ENCODE measurements at places on chromosomes 1 and 21.
A peak's percentile ranks its signal among the peaks of the same experiment; 100 is the strongest.

DNA sequence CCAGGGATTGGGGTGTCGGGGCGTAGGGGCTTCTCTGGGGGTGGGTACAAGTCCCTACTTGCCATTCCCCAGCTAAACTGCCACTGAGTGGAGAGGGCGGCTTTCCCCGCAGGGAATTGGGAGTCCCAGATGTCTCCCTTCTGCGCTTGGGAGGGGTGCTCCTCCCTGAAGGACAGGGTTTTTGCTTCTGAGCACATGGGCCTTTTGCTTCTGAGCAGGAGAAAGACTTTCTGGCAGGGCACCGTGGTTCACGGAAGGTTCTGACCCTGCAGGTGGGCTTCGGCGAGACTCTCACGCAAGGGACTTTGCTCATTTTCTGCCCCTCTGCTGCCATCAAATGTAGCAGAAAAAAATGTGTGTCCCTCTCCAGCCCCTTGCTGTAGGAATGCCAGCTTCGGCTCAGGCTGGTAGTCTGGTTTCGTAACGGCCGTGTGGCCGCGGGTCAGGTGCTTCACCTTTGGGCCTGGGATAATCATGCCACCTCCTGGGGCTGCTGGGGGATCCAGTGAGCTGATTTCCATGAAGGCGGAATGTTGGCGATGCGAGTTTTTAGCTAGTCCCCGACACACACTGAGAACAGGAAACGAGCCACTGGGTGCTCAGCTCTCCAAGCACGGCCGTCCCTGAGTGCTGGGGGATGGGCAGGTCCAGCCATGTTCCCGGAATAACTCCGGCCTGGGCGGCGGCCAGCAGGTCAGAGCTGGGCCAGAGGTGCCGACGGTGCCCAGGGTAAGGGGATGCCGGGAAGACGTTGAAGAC lies 364.0 kb downstream of the CAMTA1 start:
- DNase-seq = no peak

- DNase-seq = no peak
Measured at GRCh38 chr1:198106011-198106410, 50.8 kb upstream of the NEK7 start.

DNA sequence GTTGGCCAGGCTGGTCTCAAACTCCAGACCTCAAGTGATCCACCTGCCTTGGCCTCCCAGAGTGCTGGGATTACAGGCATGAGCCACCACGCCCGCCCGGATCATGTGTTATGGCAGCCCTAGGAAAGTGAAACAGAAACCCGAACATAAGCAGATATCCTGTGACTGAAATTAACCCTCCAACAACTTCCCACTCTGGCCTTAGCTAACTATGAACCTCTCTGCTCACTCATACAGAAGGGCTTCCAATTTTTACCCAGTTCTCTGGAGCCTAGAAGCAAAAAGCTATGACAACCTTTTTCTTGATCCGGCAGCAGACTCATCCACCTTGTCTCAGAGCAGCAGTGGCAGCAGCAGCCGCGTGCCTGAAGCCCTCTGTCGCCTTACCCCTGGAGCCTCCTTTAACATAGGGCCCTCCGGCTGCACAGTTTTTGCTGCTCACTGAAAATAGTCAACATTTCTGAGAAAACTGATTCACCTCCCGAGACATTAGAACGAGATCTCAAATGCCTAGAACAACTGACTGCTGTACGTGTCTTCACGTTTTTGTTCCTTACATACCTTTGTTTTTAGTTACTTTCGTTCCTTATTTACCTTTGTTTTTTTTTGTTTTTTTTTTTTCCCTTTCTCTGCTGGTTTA lies 9.3 kb downstream of the CBR1 start:
- DNase-seq = peak; percentile 42

DNA sequence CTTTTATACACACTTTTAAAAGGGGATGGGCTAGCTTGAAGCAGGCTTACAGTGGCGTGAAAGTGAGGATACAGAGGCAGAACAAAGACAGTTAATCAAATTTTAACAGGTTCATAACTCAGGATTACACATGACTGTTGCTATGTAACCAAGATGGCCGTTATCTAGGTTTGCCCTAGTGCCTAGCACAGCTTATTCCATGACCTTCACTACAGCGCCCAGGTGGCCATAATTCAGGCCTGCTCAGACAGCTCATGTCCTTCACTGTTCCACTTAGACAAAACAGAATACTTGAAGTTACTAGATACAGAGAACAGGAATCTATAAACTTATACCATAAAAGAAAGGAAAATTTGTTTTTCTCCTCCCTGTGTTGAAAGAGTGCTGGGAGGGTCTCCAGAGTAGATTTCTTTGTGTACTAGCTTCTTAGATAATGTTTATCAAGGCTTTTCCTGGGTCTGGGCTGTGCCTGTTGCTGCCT lies 6.2 kb upstream of the SPRR2F start:
- no peak for DNase-seq

GRCh38 chr1:182051938-182052337 lies 9.6 kb downstream of the ZNF648 start:
- no peak for DNase-seq

DNA sequence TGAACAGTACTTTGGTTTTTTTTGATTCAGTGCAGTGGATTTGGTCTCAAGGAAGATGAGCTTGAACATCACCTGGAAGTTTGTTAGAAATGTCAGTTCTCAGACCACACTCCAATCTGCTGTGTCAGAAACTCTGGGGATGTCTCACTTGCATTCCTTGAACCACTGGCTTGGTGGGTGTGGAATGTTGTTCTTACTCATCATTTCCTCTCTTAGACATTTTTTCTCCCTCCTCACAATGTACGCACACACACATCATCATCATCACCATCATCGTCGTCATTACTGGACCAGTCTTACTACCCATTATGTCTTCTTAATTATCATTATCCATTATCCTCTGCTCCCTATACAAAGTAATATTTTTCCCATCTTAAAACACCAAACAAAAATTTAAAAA lies 91.9 kb upstream of the KCNK2 start:
- DNase-seq = no peak

DNA sequence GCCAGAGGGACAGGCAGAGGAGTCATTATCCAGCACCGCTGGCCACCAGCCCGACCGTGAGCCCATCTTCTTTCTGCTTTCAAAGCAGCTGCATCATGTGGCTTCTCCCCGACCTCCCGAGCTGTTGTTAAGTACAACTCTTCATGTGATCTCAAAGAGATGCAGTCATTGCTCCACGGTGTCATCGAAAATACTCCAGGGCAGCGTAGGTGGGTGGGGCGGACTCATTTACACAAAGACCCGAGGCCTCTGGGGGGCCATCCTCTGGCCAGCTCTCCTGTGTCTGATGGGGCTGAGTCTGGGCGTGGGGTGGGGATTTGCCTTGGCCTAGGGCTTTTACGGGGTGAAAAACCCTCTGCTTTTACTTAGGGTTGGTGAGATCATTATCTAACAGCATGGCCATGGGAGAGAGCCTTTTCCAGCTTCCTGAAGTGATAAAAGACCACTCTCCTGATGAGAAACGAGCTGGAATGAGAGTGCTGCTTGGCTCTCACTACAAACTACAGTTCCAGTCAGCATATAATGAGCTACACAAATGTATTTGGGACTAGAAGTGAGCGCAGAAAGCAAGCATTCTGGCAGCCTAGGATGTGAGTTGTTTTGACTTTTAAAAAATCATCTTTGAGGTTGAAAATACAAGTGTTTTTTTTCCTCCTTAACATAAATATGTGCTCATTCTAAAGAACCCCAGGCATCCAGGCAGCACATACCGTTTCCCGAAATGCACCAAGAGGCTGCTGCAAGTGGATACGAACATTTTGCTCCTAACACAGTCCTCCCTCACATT lies 165.0 kb downstream of the RHOU start:
- no peak for DNase-seq

DNA sequence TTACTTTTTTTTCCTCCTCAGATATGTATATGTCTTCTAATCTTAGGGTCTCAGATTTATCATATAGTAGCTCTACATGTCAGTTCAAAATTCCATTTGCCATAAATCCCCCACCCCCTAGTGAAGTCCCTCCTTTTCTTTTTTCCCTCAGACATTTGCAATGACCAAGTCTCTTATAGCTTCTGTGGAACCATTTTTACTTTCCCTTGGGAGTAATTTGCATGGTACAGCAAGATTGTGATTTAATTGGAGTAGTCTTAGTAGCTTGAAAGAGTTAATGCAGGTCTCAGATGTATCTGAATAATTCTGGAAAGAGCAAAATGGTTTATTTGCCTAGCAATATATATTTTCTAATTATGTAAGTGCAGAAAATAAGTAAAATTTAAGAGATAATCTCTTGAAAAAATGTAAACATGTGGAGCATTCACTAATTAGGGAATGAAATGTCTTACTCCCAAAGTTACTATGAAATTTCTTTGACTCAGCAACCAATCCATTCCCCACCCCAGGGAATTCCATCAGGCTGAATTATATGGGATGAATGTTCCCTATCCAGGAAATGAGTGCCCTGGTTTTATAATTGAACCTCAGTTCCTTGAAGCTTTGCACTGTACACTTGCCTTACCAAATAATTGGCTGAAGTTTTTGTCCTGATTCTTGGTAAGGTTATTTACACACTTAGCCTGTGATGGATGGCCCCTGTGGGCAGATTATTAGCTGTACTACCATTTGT lies 267.0 kb downstream of the DNM3 start:
- DNase-seq = no peak

- DNase-seq = no peak
Measured at GRCh38 chr1:90704817-90705216, 12.3 kb downstream of the BARHL2 start.

DNA sequence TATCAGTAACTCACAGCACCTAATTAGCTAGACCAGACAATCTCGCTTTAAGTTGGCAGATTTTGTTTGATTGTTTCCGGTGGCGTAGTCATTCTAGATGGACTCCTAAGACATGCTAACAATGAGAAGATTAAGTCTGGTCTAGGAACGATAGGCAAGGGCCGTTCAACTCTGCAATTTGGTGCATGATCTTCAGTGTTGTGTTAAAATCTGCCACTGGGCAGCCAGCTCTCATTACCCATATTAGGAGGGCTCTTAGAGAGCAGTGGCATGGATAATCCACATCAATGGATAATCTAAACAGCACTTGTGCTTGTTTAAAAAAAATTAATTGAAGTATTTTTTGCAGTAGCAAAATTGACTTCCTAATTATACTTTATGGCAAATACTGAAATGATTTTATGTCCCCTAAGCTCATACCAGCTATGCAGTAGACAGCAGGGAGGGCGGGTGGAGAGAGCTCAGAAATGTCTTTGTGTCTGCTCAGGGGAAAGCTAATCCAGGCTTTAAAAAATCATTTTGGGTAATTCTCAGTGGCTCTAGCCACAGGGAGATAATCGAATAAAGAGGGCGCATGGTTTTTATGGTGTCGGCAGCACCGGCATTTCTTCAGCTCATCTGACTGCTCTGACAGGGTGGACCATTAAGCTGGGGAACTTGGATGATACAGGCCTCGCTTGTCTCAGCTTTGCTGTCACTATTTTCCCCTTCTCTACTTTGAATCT lies 48.5 kb upstream of the IKBKE start:
- DNase-seq = no peak

DNA sequence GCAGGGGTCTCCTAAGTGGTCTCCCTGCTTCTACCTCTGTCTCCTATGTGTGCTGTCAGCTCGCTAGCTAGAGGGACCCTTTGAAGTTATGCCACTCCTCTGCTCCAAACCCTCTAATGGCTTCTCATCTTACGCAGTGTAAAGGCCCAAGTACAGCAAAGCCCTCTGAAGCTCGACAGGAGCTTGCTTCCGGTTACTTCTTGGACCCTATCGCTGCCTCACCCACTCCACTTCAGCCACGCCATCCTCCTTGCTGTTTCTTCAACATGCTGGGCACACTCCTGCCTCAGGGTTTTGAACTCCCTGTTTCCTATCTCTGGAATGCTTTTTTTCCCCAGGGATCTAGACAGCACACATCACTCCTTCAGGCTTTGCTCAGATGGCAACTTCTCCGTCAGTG lies 102.3 kb upstream of the F3 start:
- DNase-seq = no peak

GRCh38 chr1:218459878-218460711 lies 115.0 kb downstream of the TGFB2 start:
- no peak for DNase-seq

- DNase-seq = no peak
Measured at GRCh38 chr1:203711251-203712007, 53.6 kb upstream of the LAX1 start.

DNA sequence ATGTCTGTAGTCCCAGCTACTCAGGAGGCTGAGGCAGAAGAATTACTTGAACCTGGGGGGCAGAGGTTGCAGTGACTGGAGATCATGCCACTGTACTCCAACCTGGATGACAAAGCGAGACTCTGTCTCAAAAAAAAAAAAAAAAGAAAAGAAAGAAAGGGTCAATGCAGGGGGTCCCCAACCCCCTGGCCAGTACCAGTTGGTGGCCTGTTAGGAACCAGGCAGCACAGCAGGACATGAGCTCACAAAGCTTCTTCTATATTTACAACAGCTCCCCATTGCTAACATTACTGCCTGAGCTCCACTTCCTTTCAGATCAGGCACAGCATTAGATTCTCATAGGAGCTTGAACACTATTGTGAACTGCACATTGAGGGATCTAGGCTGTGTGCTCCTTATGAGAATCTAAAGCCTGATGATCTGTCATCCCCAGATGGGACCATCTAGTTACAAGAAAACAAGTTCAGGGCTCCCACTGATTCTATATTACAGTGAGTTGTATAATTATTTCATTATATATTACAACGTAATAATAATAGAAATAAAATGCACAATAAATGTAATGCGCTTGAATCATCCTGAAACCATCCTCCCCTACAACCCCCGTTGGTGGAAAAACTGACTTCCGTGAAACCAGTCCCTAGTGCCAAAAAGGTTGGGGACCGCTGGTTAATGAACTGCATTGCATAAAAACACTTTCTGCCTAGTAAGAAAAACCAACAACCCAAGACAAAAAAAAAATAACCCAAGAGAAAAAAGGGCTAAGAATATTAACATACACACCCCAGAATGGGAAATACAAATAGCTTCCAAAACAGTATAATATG lies 2.8 kb downstream of the ZBTB8OS start:
- DNase-seq = no peak

- no peak for DNase-seq
Measured at GRCh38 chr21:28761674-28762356, 230.9 kb downstream of the LTN1 start.

- DNase-seq = no peak
Measured at GRCh38 chr1:198443365-198444233, 96.9 kb downstream of the ATP6V1G3 start.

DNA sequence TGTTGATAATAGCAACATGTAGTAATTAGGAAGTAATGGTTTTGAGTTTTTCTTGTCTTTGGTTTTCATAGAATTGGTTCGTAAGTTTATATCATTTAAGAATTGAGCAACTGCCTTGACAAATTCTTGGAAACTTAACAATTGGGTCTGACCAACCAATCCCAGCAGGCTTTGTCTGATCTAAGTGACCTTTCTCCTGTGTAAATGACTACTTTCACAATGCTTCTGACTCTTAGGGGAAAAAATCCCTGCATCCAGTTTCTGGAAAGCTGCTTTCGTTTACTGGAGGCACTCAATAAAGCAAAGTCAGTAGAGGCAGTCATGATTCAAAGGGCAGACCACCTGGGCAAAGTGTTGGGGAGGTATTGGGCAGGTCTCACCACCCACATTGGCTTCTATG lies 303.6 kb upstream of the FAM78B start:
- no peak for DNase-seq

DNA sequence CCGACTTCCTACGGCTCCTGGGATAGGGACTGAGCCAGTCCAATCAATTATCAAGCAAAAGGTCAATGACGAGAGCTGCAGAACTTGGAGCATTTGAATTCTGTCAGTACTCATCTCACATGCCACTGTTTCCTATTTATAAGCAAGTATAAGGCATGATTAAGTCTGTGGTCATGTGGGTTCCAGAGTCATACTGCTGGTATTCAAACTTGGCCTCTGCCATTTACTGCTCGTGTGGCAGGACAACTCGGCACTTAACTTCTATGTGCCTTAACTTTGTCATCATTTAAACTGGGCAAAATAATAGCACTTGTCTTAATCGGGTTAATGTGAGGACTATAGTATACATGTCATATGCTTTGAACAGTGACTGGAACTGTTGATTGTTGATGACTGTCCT lies 44.9 kb upstream of the TNFSF18 start:
- DNase-seq = no peak

Measured in CD4-positive, alpha-beta T cell treated with Interleukin-17A for 1 hour (primary cell).